ENCODE measurements at places on chromosomes 11 and 22.

DNA sequence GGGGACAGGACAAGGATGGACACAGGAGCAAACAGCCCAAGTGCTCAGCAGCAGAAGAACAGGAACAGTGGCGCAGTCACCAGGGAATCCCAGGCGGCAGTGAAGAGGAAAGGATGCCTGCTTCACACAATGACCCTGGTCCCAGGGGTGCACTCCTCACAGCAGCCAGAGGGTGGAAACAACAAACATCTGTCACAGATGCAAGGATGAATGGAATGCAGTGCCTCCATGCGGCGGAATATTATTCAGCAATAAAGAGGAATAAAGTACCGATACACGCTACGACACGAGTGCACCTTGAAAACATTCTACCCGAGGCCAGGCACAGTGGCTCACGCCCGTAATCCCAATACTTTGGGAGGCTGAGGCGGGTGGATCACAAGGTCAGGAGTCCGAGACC, 12.7 kb downstream of the CSNK1E start:
- no peak for DNase-seq

- no peak for DNase-seq
Observed at GRCh38 chr11:68025047-68025446, 5.4 kb upstream of the NDUFS8 start.

- DNase-seq, result no peak
Observed at GRCh38 chr11:126172596-126173038, 38.8 kb downstream of the RPUSD4 start.

GRCh38 chr22:34760276-34761008, 305.5 kb upstream of the ISX start:
- DNase-seq, result no peak

DNA sequence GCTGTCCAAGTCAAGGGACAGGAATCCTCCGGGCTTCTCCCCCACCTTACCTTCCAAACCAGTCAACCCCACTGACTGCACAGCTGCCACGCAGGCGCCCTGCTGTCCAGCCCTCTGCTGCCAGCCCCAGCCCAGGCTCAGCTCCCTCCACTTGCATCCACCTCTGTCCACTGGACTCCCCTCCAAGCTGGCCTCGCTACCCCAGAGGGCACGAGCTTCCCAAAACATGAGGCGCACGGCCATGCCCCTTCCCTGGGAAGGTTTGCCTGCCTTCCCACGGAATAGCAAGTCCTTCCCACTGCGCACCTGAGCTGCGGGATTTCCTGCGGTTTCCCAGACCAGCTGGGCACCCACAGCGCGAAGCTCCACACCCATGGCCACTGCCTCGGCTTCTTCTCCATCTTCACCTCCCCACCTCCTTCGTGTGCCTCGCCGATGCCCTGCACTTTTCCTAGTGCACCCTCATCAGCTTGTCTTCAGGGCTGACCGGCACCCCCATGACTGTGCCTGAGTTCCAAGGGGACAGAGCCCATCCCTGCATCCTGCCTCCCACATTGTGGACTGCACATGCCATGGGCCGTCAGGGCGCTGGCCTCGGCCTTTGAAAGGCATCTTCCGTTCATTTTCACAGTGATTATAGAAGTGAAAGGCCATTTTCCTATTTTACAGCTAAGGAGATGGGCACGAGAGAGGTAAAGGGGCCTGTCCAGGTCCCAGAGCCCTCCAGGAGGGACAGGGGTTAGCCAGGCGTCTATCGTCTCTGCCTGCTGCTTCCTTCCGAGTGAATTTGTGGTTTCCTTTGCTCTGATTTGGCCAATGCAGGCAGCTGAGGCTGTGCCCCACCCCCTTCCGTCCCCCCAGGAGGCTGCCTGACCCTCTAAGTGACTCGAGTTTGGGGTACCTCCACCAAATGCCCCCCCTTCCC, 16.4 kb downstream of the IFITM10 start:
- DNase-seq, result no peak

DNA sequence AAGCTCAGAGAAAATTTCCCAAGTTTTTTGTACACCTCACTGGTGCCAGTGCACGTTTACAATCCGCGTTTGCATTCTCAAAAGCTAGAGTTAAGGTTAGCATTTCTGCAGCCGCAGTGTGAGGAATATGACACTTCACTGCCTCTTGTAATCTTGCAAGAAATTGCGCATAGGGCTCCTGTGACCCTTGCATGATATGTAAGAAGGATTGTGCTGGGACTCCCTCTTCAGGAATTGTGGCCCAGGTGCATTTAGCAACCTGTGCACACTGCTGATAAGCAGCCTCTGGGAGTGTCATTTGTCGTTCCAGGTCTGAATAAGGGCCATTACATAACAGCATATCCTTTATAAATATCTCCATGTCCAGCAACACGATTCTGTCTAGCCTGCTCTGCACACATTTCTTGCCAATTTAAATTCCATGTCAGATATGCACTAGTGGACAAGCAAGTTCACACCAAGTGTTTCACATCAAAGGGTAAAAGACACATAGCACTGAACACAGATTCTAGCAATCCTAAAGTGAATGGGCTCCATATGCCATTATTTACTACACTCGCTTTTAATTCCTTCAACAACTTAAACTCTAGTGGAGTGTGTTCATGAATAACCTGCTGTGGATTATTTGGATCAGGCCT, 69.2 kb upstream of the INCENP start:
- no peak for DNase-seq

GRCh38 chr22:28892175-28892731, 8.9 kb downstream of the ZNRF3 start:
- no peak for DNase-seq

DNA sequence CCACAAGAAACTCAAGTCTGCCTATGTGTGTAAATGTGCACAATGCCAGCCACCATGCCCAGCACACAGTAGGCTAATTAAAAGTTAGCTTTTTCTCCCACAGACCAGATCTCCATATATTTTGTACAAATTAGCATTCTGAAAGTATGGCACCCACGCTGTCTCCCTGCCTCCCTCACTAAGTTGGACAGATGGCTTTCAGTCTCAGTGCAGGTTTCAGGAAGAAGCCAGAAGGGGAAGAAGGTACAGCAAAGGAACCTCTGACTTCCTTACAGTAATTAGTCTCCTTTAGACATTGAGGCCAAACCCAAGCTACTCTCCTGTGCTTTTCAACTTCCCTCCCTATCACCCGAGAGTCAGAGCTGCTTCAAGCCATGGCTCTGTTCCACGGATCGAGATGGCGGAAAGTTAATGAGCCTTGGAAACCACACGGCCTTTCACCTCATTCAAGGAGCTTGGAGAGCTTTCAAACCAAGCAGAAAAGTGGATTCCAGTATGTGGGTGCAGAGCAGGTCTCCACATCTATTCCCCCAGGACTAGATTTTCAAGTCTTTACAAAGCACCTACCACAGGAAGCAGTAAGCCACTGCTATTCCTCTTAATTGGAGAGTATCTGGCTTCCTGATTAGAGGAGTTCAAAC, 221.1 kb upstream of the NARS2 start:
- no peak for DNase-seq

DNA sequence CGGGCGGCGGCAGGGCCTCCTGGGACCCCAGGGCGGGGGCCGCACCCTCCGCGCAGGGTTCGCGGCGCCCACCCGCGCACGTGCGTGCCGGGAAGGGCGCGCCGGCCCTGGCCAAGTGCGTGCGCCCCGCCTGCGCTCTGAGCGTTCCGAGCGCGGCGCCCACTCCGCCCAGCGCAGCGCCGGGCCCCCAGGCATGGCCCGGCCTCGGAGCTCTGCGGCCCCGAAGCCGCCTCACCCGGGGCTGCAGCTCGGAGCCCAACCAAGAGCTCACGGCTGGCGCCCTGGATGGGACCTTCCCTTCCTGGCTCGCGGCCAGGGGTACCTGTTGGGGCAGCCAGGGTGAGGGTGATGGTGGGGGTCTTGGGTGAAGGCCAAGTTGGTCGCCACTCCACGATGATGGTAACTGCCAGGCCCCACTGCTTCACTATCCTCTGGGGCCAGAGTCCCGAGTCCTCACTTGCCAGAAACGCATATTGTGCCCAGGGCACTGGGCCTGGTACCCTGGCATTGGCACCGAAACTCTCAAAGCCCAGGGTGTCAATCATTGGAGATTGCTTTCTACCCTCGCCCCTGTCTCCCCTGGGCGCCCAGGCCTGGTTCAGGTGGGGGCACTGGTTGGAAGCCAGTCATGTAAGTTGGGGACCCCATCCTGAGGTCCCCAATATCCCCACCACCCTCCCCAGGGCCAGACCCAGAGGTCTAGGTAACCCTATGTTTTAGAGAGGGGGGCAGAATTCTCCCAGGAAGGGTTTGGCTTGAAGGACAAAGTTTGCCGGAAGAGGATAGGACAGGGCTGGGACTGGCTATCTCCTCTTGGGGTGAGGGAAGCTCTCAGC, 882 bp downstream of the ANO1 start:
- no peak for DNase-seq

DNA sequence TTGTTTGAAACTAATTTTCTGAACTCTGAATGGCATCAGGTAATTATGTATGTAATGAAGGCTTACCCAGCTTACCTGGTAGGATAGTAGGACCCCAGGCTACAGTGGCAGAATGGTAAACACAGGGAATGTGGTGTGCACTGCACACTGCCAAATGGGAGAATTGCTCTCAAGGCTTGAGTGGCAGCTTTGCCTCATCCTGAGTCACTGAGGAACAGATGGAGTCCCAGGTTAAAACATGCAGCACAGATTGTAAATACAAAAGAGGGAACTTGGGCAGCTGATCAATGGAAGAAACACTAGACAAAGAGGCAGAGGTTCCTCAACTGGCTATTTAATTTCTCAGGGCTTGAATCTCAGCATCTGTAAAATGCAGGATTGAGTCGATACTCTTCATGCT, 24.4 kb downstream of the GPR83 start:
- no peak for DNase-seq

DNA sequence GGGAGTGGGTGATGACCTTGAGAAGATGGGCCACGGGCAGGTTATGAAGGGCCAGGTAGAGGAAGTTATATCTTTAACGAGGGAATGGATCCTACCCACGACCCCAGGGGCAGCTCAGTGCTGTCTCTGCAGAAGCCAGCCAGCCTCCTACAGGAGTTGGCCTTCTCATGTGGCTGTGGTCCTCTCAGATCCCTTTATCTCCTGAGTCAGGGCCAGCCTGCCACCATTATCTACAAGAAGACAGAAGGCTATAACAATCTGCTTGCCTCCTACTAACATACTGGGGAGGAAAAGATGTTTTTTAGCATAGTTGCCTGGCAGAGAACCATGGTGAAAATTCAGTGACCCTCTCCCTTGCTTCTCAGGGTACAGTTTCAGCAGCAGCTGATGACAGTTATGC, 7.0 kb upstream of the YWHAH start:
- no peak for DNase-seq

- DNase-seq, result no peak
Observed at GRCh38 chr11:95154514-95154913, 64.9 kb downstream of the ENDOD1 start.

GRCh38 chr22:38700789-38701628, at the start of gene JOSD1:
JOSD1 (minus strand) TSS chr22:38700943; CDS start chr22:38699987, 956 bp downstream.
- peak; percentile 96 for DNase-seq

GRCh38 chr11:13672576-13673210, 4.2 kb downstream of the FAR1 start:
- no peak for DNase-seq

DNA sequence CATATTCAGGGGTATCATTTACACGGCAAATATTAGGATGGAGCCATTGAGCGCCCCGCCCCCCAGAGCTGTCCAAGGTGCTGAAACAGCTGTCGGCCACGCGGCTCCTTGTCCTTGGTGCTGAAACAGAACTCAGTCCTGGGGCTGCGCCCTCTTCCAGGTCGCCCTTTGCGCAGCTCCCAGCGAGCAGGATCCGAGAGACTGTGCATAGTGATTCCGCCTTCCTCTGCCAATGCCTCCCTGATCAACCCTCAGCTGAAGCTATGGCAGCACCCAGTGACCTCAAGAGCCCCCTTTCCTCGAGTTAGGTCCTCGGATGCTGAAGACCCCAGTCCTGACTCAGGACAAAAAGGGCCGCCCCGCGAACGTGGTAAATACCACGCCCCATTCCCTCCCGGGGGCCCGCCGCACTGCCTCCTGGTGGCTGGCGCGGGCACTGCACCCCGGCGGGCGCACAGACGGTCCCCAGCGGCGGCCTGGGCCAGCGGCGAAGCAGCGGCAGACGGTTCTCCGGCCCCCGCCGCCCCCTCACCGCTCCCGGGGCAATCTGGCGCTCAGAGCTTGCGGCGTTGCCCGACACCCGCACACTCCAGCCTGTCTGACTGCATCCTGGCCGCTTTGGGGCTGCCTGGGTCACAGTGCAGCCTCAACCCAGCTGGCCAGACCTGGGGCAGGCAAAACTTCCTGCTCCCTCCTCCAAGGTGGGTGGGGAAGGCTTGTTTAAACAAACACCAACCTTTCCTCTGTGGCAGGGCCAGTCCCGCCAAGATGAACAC, 13.4 kb downstream of the SYT7 start:
- DNase-seq, result peak; percentile 74

DNA sequence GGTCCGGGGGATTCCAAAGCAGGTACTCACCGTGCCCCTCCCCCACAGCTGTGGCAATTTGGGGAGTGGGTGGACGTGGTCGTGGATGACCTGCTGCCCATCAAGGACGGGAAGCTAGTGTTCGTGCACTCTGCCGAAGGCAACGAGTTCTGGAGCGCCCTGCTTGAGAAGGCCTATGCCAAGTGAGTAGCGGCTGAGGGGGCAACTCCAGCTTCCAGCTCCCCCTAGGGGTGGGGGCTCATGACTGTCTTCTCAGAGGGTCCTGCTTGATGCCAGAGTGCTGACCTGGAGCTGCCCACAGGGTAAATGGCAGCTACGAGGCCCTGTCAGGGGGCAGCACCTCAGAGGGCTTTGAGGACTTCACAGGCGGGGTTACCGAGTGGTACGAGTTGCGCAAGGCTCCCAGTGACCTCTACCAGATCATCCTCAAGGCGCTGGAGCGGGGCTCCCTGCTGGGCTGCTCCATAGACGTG, 4.2 kb downstream of the CAPN1 start:
- no peak for DNase-seq

DNA sequence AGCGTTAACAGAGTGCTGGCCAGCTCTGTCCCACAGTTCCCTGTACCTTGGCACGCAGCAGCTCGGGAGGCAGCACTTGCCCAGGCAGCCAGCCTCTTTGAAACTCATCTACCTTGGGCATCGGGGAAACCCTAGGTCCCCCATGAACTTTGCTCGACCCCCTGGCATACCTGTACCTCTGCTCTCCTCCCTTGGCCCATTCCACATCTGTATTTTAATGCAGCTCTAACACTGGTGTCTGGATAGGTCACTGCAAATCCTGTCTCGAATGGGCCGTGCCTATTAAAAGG, 304.1 kb downstream of the TBC1D22A start:
- no peak for DNase-seq

GRCh38 chr11:63015521-63016215, at the start of gene SLC22A8:
SLC22A8 (minus strand) TSS chr11:63015841; CDS start chr11:63014958, 883 bp downstream.
- no peak for DNase-seq
